Epithelial cell of esophagus (primary cell): ENCODE measurements at places on chromosomes 5 and 9.

GRCh38 chr5:104412649-104413240 is 850.2 kb upstream of the NUDT12 start:
- DNase-seq = peak; percentile 61

DNA sequence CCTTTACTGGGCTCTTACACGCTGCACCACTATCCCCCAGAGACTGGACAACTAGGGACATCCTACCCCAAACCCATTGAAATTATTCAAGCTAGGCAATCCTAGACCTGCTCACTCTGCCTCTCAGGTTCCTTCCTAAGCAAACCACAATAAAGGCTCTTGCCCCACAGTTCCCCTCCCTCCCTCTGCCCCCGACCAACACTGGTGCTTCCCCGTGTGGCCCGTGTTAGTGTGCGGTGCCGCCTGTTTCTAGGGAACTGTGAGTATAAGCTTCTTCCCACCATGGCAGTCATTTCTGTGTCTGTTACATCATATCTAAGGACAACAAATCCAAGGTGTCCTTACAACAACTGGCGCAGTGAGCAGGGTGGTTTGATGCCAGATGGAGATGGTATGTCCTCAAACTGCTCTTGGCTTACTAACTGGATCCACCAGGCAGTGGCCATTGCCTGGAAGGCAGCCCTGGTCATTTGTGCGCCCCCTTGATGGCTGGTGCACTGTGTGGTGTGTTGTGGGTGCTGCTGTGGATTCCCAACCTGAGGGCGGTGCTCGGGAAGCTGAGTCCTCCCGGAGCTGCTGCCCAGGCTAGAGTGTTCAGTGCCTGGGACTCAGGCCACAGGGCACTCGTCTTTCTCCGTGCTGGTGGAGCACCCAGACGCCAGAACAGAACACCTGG is 8.4 kb upstream of the MXD3 start:
- DNase-seq = no peak

DNA sequence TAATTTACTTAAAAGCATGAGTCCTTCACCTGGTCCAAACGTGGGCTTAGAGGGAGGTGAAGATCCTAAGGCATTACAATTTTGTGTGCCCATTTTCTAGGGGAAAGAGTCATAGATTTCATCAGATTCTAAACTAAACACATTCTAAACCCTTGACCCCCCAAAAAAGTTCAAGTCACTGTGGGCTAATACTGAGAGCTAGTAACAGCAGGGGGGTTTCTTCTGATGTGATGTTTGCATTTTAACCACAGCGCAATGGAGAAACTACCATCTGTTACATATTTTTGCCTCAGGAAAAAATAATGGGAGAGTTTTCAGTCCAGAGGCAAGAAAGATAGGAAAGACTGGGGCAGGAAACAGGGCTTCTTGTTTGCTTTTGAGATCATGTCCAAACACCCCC is 110.8 kb upstream of the SLC1A3 start:
- DNase-seq = no peak

DNA sequence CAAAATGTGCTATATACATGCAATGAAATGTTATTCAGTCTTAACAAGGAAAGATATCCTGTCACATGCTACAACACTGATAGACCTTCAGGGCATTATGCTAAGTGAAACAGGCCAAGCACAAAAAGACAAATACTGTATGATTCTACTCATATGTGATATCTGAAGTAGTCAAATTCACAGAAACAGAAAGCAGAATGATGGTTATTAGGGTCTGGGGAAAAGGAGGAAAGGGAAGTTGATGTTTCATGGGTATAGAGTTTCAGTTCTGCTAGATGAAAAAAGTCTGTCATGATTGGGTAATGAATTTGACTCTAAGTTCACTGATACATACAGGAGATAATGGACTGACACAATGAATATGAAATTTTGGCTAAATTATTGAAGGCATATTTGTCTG is 11.2 kb upstream of the RIC1 start:
- no peak for DNase-seq

GRCh38 chr5:38151878-38152277 is 106.5 kb upstream of the EGFLAM start:
- no peak for DNase-seq

- DNase-seq = no peak
Observed at GRCh38 chr9:113990975-113991471, 87.1 kb downstream of the AMBP start.

DNA sequence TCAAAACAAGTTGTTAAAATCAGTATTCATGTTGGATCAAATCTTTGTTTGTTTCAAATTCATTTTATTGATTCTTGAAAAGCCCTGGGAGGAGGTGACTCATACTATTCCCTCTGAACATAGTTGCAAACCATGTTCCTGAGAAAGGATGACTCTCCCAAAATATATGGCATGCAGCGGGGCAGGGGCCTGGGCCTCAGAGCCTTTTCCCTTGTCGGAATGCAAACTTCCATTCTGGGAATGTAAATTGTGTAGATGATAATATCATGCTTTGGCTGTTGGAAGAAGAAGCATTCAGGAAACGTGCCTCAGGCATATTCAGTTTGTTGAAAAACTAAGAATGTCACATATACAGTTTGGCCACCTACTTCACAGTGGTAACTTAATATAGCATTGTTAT is 242.0 kb downstream of the AUH start:
- peak; percentile 48 for DNase-seq

DNA sequence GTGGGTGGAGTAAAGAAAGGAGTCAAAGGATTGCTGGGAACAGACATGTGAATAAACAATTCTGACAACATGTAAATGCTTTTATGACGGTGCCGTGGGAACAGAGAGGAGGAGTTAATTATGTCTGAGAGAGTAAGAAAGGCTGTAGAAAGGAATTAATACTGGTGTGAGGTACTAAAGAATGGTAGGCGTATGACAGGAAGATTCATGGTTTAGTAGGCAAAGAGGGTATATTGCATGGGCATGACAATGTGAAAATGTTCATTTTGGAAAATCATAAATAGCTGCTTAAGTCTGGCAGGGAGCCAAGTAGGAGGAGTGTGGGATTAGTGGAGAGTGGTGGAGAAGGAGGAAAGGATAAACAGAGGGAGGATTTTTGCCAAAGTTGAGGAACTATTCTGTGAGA is 19.7 kb downstream of the NAA35 start:
- DNase-seq = peak; percentile 30

DNA sequence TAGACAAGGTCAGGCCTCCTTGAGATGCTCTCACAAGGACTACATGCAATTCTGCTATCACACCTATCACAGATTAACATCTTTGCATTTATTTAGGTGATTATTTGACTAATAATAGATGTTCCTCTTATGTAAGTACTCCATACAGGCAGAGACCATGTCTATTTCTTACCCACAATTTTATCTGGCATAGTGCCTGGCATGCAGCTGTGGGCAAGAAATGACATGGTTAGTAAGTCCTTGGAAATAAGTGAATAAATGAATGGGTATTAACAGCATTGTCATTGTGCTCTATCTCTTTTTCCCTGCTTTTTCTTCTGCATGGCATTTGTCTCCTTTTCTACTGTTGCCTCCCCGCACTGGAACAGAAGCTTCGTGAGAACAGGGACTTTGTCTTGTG is 49.4 kb downstream of the SLC22A5 start:
- peak; percentile 30 for DNase-seq

DNA sequence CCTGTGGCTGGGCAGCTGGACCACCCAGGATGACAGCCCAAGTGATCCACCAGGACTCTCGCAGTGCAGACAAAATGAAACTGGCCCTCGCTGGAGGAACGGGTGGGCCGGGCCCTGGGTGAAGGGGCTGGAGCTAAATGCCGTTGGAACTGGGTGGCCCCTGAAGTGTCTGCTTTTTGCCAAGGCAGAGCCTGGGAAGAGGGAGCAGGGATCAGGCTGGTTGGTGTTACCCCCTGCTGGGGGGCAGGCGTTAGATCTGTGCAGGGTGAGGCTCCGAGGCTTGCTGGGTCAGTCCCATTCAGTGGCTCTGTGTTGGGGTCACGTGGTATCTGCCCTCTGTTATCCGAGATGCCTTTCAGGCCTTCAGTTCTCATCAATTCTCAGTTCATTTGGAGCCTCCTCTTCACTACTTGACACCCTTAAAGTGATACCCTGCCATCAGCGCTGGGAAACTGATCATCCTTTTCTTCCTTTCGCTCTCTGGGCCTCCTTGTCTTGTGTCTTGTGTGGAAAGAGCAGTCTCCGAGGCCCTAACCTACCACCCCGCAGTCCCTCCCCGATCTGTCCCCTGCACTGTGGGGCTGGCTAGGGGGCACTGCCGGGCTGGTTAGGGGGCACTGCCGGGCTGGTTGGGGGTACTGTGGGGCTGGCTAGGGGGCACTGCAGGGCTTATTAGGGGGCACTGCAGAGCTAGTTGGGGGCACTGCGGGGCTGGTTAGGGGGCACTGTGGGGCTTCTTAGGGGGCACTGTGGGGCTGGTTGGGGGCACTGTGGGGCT is 37.3 kb downstream of the COL5A1 start:
- DNase-seq = no peak

DNA sequence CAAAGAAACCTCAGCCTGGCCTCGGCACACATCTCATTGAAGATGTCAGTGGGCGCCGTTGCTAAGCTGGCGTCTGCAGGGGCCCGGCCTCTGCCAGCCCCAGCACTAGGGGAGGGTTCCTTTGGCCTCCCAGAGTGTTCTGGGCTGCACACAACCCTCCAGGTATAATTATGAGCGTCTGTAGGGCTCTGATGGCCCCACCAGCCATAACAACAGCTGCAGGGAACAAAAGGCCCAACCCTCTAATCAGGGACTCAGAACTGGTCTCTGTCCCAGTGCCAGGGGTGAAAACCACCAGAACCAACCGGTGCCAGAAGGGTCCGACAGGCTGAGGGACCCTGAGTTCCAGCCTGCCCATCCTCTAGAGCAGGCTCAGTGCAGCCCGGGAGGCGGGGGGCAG is 39.5 kb upstream of the SLC12A7 start:
- DNase-seq = no peak

DNA sequence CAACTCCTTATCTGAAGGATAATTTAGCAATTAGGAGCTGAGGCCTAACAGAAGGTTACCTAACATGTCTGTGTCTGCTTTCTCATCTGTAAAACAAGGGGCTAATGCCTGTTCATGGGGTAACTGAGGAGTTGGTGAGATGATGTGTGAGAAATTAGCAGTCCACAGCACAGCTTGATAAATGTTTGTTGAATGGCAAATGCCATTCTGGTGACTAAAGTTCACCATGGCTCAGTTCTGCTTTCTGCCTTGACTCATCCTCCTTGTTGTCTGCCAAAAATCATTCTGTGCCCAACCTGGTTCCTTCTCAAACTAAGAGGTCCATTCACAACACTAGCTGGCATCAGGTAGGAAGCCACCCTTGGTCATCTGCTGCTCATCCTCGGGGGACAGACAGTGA is 552.0 kb upstream of the KLF4 start:
- DNase-seq = peak; percentile 91

DNA sequence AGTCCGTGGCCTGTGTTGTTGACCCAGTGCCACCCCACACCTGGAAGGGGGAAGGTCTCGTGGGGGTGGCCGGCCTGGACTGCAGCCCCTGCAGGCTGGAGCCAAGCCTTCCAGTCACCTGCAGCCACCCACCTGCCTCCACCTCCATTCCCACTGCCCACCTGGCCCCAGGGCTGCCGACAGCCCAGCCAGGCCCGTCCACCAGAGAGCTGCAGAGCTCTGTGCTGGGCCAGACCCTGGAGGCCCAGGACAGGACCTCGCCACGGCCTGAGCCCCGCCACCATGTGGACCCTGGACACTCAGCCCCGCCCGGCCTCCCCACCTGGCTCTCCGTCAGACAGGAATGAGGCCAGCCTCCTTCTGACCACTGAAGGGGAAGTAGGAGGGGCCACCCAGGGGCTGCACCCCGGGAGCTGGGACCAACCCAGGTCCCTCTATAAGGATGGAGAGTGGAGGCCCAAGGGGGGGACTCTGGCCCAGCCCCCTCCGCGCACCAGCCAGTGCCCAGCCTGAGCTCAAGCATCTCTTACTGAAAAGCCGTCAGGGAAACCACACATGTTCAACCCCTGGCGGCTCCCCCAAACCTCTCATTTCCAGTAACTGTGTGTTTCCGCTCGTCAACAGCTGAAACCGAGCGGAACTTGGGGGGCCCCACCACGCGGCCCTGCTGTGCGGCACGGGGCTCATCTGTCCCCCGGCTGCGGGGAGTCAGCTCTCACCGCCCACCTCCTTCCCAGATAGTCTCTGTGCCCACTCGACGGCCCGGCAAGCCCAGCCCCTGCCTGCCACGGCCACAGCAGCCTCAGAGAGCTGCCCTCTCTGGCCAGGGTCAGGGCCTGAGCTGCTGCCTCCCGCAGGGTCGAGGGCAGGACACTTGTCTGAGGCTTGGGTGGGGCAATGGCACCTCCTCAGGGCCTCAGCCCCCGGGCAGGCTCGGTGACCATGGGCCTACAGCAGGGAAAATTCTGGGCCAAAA is 12.8 kb downstream of the NOTCH1 start:
- DNase-seq = no peak

DNA sequence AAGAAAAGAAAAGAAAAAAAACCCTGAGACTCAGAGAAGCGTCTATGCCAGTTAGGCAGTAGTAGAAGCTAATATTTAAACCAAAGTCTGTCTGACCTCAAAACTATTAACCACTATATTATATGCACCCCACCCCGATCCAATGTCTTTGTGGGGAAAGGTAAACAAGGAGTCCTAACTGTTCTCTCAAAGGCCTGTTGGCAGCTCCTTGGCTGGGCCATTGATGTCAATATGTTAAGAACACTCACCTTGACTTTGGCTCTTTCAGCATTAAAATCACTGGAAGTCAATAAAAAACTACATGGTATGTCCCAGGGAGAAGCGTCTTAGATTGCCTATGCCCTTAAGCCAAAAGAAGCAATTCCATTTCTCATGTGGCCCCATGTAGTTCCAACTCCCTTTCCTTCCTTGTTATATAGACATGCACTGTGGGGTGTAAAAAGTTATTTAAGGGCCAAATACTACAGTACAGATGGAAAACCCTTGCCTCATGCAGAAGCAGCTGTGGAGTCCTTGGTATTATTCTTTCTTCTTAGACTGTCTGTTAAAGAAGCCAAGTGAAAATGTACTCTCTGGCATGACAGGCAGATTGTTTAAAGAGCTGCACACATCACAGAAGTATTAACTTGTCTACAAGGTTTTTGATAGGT is 308.6 kb upstream of the RPS23 start:
- no peak for DNase-seq

DNA sequence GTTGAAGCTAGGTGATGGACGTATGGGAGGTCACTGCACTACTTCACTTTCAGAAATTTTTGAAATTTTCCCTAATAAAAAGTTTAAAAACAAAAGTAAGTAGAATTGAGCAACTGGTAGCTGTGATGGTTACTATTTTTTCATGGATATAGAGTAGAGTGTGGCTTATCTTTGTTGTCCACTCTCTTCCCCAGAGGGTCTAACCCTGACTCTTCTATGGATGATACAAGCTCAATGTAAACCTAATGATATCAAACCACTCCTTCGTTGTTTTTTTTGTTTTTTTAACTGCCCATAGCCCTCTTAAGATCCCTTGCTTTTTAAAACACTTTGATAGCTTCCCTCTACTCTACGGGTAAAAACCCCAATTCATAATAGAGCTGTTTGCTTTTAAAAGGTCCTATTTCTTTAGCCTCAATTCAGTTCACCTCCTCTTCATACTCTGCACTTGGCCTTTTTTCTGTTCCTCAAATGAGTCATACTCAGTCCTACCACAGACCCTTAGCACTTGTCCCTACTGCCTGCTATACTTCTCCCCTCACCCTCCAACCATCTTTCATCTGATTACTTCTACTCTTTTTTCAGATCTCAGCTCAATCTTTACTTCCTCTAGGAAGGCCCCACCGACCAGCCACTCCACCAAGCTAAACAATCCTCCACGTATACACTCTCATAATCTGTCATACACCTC is 2.6 kb downstream of the HDAC3 start:
- no peak for DNase-seq
